Kasumi-1 (cell line): ENCODE measurements at places on chromosomes 2 and 18.
A peak's percentile ranks its signal among the peaks of the same experiment; 100 is the strongest.

GRCh38 chr2:20612925-20613916, 37.7 kb downstream of the HS1BP3 start:
- DNase-seq, result no peak

GRCh38 chr2:44121899-44122298, 46.8 kb upstream of the PPM1B start:
- DNase-seq, result no peak

DNA sequence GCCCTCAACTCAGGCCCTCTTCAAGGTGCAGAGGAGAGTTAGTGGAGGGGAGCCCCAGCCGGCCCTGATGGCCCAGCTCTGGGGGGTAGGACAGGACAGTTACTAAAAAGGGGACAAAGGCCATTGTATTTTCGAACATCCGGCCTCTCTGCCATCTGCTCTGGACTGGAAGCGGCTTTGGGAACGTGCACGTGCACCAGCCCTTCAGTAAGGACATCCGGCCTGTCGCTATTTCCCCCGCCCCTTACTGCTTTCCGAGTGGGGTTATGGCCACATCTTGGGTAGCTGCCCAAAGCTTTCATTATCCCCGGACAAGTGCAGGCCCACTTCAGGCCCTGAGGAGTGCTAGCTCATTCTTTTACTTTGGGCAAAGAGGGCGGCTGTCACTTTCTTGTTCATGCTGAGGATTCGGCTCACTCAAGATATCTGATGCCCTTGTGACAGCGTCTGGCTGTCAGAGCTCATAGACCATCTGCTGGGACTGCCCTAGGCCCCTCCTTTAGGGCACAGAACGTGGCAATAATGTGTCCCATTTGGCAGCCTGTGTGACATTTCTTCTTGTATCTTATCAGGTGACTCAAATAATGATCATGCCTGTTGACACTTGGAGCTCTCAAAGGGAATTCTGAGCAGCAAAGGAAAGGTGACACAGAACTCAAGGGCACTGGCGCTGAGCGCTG, 17.5 kb downstream of the SLC4A3 start:
- DNase-seq, result no peak

- DNase-seq, result no peak
Observed at GRCh38 chr2:128425731-128426620, 107.3 kb upstream of the HS6ST1 start.

DNA sequence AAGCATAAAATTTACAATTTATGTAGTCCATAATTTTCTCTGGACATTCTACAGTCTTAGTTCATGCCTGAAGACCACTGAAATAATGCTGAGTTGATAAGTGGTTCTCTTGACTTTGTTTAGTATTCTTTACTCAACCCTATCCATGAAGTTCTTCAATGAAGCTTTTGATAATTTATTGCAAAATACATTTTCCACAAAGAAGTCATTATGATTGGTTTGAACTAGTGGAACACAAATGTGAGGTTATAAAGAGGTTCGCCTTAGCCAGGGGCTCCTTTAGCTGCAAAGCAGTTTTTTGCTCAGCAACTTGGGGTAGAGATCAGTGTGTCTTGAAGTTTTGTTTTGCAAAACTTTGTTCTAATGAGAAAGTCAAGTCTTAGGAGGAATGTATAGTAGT, 5.9 kb downstream of the BCL2L11 start:
- no peak for DNase-seq

- DNase-seq, result no peak
Observed at GRCh38 chr2:201205515-201205849, 22.5 kb downstream of the CASP10 start.

- no peak for DNase-seq
Observed at GRCh38 chr18:42275138-42275535, 320.1 kb downstream of the PIK3C3 start.

- DNase-seq, result no peak
Observed at GRCh38 chr2:59093571-59093970, 852.4 kb upstream of the FANCL start.

GRCh38 chr2:147548451-147548850, 296.4 kb upstream of the ACVR2A start:
- DNase-seq, result no peak

- DNase-seq, result no peak
Observed at GRCh38 chr18:5519448-5520298, 24.1 kb downstream of the EPB41L3 start.

GRCh38 chr18:76349067-76349715, 145.9 kb downstream of the ZNF516 start:
- DNase-seq, result peak; percentile 87

GRCh38 chr2:10316860-10317259, 14.2 kb downstream of the HPCAL1 start:
- DNase-seq, result no peak

GRCh38 chr2:43155851-43156411, 70.5 kb downstream of the ZFP36L2 start:
- DNase-seq, result no peak

- DNase-seq, result no peak
Observed at GRCh38 chr2:119136093-119136492, 22.5 kb downstream of the C1QL2 start.

DNA sequence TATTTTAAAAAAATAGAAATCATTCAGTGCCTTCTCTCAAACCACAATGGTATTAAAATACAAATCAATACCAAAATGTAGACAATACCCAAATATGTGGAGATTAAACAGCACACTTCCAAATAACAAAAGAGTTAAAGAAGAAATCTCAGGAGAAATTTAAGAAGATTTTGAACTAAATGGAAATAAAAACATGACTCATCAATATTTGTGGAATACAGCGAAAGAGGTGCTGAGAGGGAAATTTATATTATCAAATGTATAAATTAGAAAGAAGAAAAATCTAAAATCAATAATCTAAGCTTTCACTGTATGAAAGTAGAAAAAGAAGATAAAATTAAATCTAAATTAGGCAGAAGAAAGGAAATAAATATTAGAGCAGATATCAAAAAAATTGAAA, 233.1 kb downstream of the RPIA start:
- no peak for DNase-seq

DNA sequence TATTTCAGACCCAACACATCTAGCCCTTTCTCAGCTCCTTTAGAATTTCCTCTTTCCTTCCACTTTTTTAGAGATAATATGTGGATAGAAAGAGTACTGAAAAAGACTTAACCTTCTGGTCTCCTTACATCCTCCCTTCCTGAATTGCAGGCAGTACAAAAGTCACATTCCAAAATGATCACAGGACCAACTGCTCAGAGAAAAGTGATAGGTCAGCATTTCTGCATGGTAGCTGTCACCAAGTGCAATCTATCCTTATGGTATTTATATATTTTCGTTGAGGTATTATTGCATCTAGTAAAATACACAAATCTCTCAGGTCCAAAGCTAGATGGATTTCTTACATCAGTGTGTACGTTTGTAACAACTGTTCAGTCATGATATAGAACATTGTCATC, 427.5 kb downstream of the LPIN1 start:
- DNase-seq, result no peak

GRCh38 chr18:79485788-79486355, 90.1 kb downstream of the NFATC1 start:
- no peak for DNase-seq

DNA sequence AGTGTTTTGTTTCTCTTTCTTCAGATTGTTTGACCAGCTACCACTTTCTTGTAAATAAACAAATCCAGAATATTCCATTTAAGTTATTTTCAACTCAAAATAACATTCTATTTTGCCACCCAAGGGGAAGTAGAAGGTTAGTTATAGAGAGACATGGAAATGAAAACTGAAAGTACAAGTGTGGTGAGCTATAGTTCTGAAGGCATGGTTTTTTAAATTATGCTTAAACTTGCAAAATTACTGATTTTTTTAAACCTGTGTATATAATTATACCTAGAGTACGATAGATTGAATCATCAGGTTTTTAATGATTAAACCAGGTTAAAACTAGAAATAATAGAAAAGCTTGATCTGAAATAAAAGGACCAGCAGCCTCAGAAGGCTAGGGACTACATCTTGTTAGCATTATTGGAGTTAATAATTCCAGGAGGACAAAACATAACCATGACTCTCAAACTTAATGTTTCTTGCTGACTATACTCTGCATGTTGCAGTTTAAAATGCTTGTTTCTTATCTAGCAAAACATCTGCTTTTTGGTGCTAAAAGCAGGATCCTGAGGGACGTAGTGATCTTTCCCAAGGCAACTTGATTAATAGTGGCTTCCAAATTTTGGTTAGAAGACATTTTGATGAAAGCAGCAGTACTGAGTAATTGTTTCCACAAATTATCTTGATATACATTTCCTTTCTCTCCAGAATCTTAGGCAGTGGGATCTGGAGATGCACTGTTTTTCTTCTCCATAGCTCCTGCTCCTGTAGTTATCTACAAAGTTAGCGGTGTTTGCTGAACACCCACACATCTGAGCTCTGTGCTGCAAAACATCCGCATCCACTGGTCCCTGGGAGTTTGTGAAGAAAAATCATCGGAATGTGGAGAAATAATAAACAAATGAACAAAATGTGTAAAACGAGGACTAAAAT, 327.2 kb upstream of the PKDCC start:
- DNase-seq, result peak; percentile 22

DNA sequence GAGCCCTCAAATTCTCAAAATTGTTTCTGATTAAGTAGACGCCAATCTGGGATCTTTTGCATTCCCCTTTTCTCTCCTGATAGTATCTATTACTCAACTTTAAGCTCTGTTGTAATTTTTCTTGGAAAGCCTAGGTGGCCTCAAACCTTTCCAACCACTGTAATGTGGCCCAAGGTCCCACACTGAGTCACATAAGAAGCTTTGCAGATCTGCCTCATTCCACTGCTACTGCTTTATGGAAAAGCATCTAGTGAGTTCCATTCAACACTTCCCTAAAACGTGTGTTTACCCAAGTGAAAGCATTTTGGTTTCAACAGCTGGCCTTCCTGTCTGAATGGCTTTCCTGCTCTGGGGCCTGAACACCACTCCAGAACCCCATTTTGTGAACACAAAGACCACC, 493.6 kb upstream of the SPHKAP start:
- no peak for DNase-seq

- DNase-seq, result no peak
Observed at GRCh38 chr18:79523206-79523735, 127.5 kb downstream of the NFATC1 start.

DNA sequence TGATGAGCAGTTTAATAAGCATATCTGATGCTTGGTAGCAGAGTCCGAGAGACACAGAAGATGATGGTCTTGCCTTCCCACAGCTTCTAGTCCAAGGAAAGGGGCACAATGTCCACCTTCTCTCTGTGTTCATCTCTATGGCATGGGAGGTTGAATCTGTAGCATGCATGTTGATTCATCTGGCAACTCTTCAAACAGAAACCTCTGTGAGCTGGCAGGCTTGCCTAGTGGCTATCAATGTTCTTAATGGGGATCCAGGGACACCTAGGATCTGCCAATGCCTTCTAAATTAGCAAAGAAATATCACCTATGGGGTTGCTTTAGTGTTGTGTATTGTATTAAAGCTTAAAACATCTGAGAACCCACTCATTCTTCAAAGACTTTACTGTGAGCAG, 170.8 kb downstream of the INO80D start:
- no peak for DNase-seq

- DNase-seq, result no peak
Observed at GRCh38 chr18:25639596-25639995, 287.6 kb upstream of the ZNF521 start.

DNA sequence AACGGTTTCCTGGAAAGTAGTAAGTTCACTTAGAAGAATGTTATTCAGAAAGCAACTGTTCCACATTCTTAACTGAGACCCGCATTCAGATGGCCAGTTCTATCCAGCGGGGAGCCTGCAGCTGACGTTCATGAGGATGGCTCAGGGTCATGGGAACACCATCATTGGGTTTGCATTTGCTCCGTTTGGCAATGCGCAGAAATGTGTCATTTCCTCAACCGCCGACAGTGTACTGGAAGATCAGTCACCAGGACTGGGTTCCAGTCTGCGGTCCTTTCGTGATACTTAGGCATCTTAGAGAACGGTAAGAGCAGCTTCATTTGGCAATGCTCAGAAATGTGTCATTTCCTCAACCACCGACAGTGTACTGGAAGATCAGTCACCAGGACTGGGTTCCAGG, 104.0 kb downstream of the DNER start:
- DNase-seq, result no peak

DNA sequence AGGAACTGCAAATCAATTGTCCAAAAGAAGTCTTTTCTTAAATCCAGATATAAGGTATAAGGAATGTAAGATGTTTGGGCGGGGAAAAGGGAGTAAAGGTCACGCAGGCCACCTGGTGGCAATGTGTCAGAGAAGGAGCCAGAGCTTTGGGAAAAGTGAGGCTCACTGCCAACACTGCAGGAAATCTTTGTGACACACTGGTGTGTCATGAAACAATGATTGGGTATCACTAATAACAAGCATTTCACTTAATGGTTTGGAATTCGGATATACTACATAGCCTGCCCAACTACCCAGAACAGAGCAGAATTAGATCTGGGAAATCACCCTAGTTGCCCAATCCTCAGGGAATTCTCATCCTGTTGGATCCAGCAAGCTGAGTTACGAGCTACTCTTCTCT, 61.0 kb downstream of the RBMS1 start:
- no peak for DNase-seq

DNA sequence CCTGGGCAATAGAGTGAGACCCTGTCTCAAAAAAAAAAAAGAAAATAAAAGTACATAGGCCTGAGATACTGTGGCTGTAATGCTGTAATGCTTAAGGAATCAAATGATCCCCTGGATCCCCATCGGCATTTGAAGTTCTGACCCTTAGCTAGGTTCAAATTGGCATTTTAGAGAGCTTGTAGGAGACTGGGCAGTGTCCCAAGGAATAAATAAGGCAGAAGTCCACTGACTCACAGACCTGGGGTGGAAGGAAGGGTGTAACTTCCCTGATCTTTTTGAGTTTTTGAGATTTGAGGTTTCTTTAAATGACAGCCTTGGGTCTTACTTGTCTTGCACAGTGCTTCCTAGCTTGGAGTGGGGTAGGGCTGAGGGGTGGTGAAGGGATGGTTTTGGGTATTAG, 553.7 kb downstream of the SLC4A3 start:
- no peak for DNase-seq

- no peak for DNase-seq
Observed at GRCh38 chr2:122101319-122101718, 345.9 kb downstream of the TSN start.

DNA sequence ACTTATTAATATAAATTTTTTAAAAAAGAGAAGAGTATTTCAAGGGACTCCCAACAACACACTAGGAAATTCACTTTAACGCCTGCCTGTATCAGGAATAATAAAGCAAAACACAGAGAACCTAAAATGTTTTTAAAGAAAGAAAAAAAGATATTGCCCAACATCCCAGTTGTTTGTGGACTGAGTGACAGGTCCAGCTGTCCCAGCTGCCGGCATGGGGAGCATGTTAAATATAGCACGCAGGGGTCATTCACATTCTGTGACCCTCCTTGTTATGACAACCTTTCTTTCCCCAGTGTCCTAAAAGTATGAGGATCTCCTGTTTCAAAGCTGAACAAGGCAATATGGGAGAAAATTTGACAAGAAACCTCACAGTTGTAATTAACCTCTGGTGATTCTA, 4.4 kb downstream of the KLHL41 start:
- no peak for DNase-seq

GRCh38 chr2:11717623-11718022, 28.8 kb upstream of the LPIN1 start:
- DNase-seq, result no peak

- no peak for DNase-seq
Observed at GRCh38 chr2:216740557-216741222, 45.3 kb upstream of the IGFBP5 start.

- DNase-seq, result no peak
Observed at GRCh38 chr18:55232506-55232905, 273.2 kb upstream of the CCDC68 start.

GRCh38 chr2:49335546-49335945, 181.2 kb upstream of the FSHR start:
- no peak for DNase-seq
